ENCODE measurements at places on chromosomes 5 and 9.

DNA sequence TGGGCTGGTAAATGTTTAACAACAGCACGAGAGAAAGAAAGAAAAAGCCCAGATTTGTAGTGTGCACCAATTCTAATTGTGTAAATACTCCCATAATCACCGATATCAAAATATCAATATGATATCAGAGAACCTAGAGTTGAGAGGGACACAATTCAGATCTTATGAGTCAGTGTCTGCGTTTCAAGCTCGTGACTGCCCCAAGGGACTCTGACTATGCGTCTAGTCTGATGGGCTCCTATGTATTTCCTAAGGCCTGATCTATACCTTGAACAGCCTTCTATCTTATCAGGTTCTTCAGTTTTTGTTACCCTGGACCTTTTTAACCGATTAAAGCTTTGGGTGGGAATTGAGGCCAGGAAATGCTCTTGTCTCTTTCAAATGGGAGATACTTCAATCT lies 243.0 kb upstream of the SLC24A2 start:
- H3K4me3 ChIP-seq = no peak overlapping the region
- H3K27ac ChIP-seq = no peak overlapping the region
- no peak for DNase-seq
- H3K4me1 ChIP-seq = peaks cover 11% of the 10 kb centered on the region
- no peaks in the 10 kb centered on the region for H3K36me3 ChIP-seq
- H3K27me3 ChIP-seq = no peaks in the 10 kb centered on the region

DNA sequence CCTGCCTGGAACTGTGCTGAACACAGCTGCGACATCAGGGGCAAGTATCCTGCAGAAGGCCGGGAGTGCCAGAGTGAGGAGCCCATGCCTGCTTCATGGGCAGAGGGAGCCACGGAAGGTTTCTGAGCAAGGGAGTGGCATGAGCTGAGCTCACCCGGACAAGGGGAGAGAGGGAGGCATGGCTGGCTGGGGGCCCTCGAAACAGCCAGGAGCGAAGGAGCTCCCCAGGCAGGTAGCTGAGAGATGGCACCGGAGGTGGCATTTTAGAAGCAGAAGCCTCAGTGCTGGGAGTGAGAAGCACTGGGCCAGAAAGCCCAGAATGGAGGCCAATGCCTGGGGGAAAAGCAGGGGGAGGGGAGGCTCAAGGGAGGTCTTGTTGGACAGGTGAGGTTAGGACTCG lies 56.9 kb upstream of the SARDH start:
- peaks cover 79% of the 10 kb centered on the region for H3K36me3 ChIP-seq
- DNase-seq = no peak
- peaks cover 66% of the 10 kb centered on the region for H3K4me1 ChIP-seq
- peak overlapping the region; percentile 38 for H3K27ac ChIP-seq
- H3K4me3 ChIP-seq = peak overlapping the region; percentile 37

DNA sequence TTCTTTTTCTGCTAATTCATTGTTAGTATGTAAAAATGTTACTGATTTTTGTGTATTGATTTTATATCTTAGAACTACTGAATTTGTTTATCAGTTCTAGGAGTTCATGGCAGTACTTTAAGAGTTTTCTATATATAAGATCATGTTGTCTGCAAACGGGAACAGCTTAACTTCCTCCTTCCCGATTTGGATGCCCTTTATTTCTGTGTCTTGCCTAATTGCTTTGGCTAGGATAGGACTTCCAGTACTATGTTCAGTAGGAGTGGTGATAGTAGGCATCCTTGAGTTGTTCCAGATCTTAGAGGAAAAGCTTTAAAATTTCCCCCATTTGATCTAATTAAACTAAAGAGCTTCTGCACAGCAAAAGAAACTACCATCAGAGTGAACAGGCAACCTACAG lies 20.1 kb downstream of the RCL1 start:
- peaks cover 25% of the 10 kb centered on the region for H3K36me3 ChIP-seq
- H3K27me3 ChIP-seq = no peaks in the 10 kb centered on the region
- H3K4me1 ChIP-seq = peaks cover 40% of the 10 kb centered on the region

DNA sequence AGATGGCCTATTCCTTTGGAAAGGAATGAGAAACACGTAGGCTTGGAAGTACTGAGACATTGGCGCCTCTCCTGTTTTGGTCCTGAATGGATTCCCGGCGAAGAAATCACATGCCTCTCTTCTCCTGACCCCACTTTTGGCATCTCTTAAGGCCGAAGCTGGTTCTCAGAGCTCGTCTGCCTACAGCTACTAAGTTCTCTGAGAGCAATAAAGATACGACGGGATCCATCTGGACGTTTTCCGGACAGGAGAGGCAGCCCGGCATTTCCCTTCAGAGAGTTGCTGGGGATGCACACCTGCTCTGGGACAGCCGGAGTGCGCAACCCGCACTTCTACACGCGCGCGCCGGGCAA lies 336.8 kb upstream of the PUM3 start:
- H3K4me3 ChIP-seq = peak overlapping the region; percentile 67
- no peak for DNase-seq
- H3K36me3 ChIP-seq = no peaks in the 10 kb centered on the region
- H3K27ac ChIP-seq = no peak overlapping the region

DNA sequence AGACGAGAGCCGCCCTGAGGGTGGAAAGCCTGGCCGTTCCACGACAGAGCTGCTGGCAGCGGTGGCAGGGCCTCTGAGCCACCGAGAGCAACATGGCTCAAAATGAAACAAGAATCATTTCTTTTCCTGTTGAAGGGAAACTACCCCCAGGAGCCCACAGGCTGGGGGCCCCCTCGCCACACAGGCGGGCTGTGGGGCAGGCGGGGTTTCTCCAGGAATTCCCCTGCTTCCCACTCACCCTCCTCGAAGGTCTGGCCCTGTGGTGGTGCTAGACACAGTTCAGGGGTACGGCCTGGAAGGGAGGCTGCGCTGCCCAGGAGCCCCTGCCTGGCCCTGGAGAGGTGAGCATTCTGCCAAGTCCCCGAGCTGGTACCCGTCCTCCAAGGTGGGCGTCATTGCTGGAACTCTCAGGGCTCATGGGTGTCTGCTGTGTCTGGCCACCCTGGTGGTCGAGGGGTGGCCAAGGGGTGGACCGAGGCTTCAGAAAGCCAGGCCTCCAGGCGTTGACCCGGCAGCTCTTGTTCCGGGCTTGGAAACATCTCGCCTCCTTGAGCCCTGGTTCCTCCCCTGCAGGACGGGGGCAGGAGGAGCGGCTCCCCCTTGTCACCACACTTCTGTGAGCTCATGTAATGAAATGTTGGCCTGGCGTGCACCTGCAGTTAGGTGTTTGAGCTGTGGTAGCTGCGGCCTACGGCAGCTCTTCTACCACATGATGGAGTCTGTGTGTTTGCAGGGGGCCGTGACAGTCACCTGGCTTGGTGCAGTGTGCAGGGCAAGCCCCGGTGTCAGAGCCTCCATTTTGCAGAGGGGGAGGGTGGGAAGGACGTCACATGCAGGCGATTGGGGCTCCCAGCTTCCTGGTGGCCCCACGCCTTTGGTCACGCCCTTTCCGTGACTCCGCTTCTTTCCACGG lies 65.3 kb downstream of the RXRA start:
- H3K36me3 ChIP-seq = peaks cover 5% of the 10 kb centered on the region
- H3K27ac ChIP-seq = peak overlapping the region; percentile 98
- peak; percentile 85 for DNase-seq
- peak overlapping the region; percentile 66 for H3K4me3 ChIP-seq
- peaks cover 5% of the 10 kb centered on the region for H3K27me3 ChIP-seq
- peaks cover 85% of the 10 kb centered on the region for H3K4me1 ChIP-seq

GRCh38 chr5:126003309-126003708 lies 419.9 kb upstream of the GRAMD2B start:
- H3K27ac ChIP-seq = no peak overlapping the region
- no peaks in the 10 kb centered on the region for H3K4me1 ChIP-seq
- no peaks in the 10 kb centered on the region for H3K27me3 ChIP-seq
- no peak for DNase-seq
- H3K36me3 ChIP-seq = no peaks in the 10 kb centered on the region
- H3K4me3 ChIP-seq = no peak overlapping the region

DNA sequence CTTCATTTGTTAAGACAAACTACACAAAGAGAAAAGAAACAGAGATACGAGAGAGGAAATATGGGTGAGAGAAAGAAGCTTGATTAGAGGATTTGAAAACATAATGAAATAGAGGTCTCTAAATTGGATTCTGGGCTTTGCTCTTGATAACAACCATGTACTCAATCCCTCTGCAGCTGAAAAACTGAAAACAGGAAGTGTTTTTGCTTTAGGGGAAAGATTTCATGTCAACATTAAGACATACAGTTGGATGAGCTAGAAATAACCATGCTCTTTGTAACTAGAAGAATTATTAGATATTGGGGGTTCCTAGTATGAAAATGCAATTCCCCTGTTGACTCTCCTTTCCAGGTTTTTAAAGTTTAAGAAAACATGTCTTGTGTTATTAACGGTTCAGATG lies 21.9 kb downstream of the CRHBP start:
- H3K27ac ChIP-seq = no peak overlapping the region
- no peaks in the 10 kb centered on the region for H3K36me3 ChIP-seq
- DNase-seq = no peak
- H3K4me3 ChIP-seq = no peak overlapping the region

DNA sequence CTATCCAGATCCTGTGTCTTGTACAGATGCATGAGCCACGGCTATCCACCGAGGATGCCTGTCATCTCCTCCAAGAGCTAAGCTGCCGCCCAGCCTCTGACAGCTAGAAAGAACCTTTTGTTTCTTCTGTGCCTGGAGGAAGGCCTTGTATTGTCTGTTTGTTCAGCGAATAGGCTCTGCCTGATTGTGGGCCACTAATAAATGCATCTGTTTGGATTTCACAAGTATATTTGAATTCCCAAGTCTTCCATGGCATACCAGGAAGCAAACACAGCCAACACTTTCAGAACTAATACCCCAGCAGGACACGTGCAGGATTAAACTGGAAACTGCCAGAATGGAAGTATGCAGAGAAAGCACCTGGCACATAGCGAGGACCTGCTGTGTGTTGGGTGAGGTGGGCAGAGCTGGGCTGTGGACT lies 92.7 kb upstream of the NEURL1B start:
- no peaks in the 10 kb centered on the region for H3K4me1 ChIP-seq
- H3K36me3 ChIP-seq = no peaks in the 10 kb centered on the region
- peaks cover 11% of the 10 kb centered on the region for H3K27me3 ChIP-seq
- DNase-seq = no peak
- H3K4me3 ChIP-seq = no peak overlapping the region

- peak; percentile 11 for DNase-seq
- no peaks in the 10 kb centered on the region for H3K4me1 ChIP-seq
- no peak overlapping the region for H3K4me3 ChIP-seq
- no peaks in the 10 kb centered on the region for H3K36me3 ChIP-seq
Observed at GRCh38 chr5:135977375-135977928, 22.7 kb upstream of the LECT2 start.

- no peaks in the 10 kb centered on the region for H3K27me3 ChIP-seq
- no peak overlapping the region for H3K4me3 ChIP-seq
- peaks cover 38% of the 10 kb centered on the region for H3K36me3 ChIP-seq
- H3K4me1 ChIP-seq = peaks cover 9% of the 10 kb centered on the region
Observed at GRCh38 chr5:55350754-55351153, 43.0 kb downstream of the MTREX start.

GRCh38 chr9:97985058-97985861 lies 2.1 kb downstream of the ANP32B start:
- peak overlapping the region; percentile 58 for H3K4me3 ChIP-seq
- H3K36me3 ChIP-seq = peaks cover 15% of the 10 kb centered on the region

- H3K27ac ChIP-seq = no peak overlapping the region
- H3K4me1 ChIP-seq = no peaks in the 10 kb centered on the region
- H3K36me3 ChIP-seq = peaks cover 7% of the 10 kb centered on the region
- DNase-seq = no peak
- H3K4me3 ChIP-seq = no peak overlapping the region
Observed at GRCh38 chr9:121860744-121861143, 209.3 kb downstream of the DAB2IP start.

- no peak overlapping the region for H3K4me3 ChIP-seq
- no peak for DNase-seq
- peaks cover 34% of the 10 kb centered on the region for H3K4me1 ChIP-seq
- H3K27me3 ChIP-seq = no peaks in the 10 kb centered on the region
- H3K36me3 ChIP-seq = peaks cover 47% of the 10 kb centered on the region
Observed at GRCh38 chr9:125444166-125444565, 182.5 kb downstream of the GAPVD1 start.

DNA sequence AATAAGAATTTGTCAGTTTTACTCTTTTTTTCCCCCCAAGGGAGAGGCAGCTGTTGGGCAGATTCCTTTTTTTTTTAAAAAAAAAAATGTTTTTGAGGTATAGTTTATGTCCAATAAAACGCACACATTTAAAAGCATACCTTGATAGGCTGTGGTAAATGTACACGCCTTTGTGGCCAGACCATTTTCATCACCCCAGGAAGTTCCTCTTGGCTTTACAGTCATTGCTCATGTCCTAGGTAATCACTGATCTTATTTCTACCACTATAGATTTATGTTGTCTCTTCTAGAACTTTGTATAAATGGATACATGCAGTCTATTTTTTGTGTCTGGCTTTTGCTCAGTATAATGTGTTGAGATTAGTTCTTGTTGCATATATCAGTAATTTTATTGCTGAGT lies 9.8 kb downstream of the SUB1 start:
- H3K27ac ChIP-seq = no peak overlapping the region
- H3K36me3 ChIP-seq = peaks cover 35% of the 10 kb centered on the region
- no peak for DNase-seq
- H3K4me3 ChIP-seq = no peak overlapping the region

GRCh38 chr5:88867638-88868037 lies 15.3 kb downstream of the MEF2C start:
- H3K27ac ChIP-seq = no peak overlapping the region
- no peaks in the 10 kb centered on the region for H3K27me3 ChIP-seq
- peaks cover 54% of the 10 kb centered on the region for H3K36me3 ChIP-seq
- peaks cover 21% of the 10 kb centered on the region for H3K4me1 ChIP-seq

DNA sequence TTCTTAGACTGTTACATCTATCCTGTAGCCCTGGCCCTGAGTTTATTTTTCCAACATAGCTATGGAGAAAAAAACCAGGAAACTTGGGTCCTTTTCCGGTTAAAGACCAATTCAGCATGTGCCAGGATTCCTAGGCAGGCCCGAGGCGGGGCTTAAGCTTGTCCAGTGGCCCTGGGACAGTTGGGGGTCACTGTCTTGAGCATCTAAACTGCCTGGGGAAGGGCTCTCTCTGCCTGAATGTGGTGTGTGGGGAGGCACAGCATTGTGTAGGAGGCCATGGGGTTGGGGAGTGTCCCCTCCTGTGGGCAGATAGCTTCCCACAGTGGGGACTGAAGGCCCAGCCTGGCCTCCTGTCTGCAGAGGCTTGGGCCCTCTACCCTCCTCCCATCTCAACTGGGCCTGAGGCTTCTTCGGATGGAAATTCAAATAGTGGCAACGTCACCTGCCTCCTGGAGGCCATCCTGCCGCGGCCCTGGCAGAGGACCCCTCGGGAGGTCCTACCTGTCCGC lies 88.8 kb downstream of the PHF2 start:
- H3K4me3 ChIP-seq = no peak overlapping the region
- DNase-seq = no peak
- H3K4me1 ChIP-seq = no peaks in the 10 kb centered on the region
- no peak overlapping the region for H3K27ac ChIP-seq
- peaks cover 12% of the 10 kb centered on the region for H3K36me3 ChIP-seq

GRCh38 chr5:94745786-94746730 lies 127.6 kb downstream of the SLF1 start:
- peak overlapping the region; percentile 92 for H3K27ac ChIP-seq
- no peaks in the 10 kb centered on the region for H3K36me3 ChIP-seq
- peaks cover 50% of the 10 kb centered on the region for H3K4me1 ChIP-seq
- peak overlapping the region; percentile 56 for H3K4me3 ChIP-seq
- peak; percentile 29 for DNase-seq

- H3K27ac ChIP-seq = peak overlapping the region; percentile 56
- H3K36me3 ChIP-seq = peaks cover 73% of the 10 kb centered on the region
- no peaks in the 10 kb centered on the region for H3K27me3 ChIP-seq
- H3K4me3 ChIP-seq = no peak overlapping the region
- peak; percentile 60 for DNase-seq
Observed at GRCh38 chr9:92716557-92716956, 46.6 kb upstream of the IPPK start.

GRCh38 chr5:88486431-88486830 lies 217.8 kb upstream of the TMEM161B start:
- no peaks in the 10 kb centered on the region for H3K4me1 ChIP-seq
- H3K36me3 ChIP-seq = no peaks in the 10 kb centered on the region
- H3K27me3 ChIP-seq = peaks cover 15% of the 10 kb centered on the region
- no peak overlapping the region for H3K4me3 ChIP-seq
- no peak overlapping the region for H3K27ac ChIP-seq
- no peak for DNase-seq

All from stimulated activated naive B cell treated with anti-CD40 and anti-IgM and Interleukin-4, amounts not matched to agents 10 μg/mL and 1 μg/mL and 100 μg/mL, for 72 hours (primary cell).